ENCODE measurements at places on chromosomes 11 and 22. TPM values are rescaled to one million over a fixed set of nuclear protein-coding genes. Genes with fewer than 3 reads are reported as not detected.

GRCh38 chr11:36006556-36006955 lies 62.7 kb downstream of the LDLRAD3 start:
- no peak for DNase-seq

- no peak for DNase-seq
Measured at GRCh38 chr22:26568207-26568706, 21.7 kb downstream of the TPST2 start.

GRCh38 chr11:96309016-96309642 lies 33.9 kb downstream of the MAML2 start:
- DNase-seq = no peak

DNA sequence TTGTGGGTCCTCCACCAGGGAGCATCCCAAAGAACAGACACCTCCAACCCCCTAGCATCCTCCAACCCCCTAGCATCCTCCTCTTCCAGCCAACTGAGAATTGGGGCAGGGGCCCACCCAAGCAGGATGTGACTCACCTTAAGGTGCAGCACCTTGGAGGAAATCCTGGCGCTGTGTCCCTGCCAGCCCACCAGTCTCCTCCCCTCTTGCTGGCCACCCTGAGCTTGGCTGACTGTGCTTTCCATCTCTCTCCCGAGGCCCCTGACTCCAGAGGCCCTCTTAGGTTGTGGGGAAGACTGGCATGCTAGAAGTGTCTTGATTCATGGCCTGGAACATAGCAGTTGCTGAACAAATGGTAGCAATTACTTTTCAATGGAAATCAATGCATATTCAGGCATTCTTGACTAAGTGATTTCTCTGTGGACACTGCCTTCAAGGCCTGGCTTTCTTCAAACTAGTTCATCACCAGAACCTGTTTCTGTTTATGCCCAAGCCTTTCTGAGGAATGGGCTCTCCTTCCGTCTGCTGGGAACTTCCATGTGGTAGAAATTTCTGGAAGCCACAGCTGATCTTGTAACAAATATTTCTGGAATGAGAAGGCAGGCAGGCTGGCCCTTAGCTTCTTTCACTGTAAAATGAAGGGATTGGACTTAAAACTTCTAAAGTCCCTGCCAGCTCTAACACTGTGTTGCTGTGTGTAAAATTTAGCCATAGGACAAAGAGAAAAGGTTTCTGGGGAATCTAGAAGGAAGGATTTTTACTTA lies 60.5 kb downstream of the CEP164 start:
- no peak for DNase-seq

DNA sequence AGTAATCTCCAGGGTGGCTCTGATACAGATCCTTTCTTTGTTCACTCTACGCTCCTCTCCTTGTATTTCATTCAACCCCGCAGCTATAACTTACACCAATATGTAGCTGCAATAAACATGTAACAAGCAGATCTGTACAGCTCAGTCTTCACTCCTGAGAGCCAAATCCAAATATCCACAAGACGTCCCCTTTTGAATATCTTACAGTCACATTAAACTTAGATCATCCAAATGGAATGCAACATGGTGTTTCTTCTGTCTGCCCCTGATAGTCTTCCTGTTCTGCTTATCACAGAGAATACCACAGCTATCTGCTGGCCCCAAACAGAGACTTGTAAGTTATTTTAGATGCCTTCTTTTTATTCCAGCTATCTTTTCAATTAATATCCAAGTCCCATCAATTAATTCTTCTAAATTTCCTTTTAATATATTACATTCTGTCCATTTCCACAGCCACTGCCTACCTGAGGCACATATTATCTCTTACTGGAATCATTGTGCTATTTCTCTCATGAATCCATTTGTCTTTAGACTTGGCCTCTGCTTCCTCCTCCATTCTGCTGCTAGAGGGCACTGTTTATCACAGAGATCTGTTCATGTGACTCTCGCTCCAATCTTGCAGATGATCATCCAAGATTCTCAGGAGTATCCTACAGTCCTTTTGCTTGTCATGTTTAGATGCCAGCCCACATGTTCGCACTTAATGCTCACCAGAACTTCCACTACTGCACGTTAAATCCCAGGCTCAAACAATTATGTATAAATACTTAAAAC lies 908.6 kb downstream of the NTM start:
- DNase-seq = no peak

GRCh38 chr11:125226706-125227105 lies 62.2 kb downstream of the PKNOX2 start:
- no peak for DNase-seq

GPHA2 gene
- 9.4 TPM for total RNA-seq

TPH1 gene
- total RNA-seq = 1.9 TPM

TRIM48 gene
- total RNA-seq = not detected

All from testis (tissue), 5 donors.